ENCODE measurements at places on chromosomes 6 and 20. TPM values are rescaled to one million over a fixed set of nuclear protein-coding genes. Genes with fewer than 3 reads are reported as not detected.

DNA sequence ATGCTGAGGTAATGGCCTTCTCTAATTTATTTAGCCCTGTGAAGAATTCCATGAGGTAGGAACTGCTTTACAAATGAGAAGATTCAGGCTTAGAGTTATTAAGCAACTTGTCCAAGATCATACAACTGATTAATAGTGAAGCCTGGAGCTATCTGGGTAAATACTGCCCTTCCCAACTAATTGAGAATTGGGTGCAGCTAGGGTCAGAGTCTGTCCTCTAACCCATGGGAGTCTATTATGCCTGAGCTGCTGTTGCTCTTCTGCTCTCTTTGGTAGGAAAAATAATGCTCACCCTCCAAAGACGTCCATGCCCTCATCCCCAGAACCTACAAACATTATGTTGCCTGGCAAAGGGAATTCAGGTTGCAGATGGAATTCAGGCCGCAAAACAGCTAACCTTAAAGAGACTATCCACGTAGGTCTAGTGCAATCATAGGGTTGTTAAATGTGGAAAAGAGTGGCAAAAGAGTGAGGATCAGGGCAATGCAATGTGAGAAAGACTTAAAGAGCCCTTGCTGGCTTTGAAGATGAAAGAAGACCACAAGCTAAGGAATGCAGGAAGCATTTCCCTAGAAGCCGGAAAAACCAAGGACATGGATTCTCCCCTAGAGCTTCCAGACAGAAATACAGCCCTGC is 90.1 kb downstream of the SPTLC3 start:
- no peak for DNase-seq

ULBP1 gene
- 0.64 TPM for total RNA-seq

- peak; percentile 55 for DNase-seq
These were observed 19.5 kb upstream of the SLC22A7 start for GRCh38 chr6:43278524-43279078.

- DNase-seq = peak; percentile 78
These were observed 22.1 kb upstream of the KCNK5 start for GRCh38 chr6:39251406-39251805.

- peak; percentile 74 for DNase-seq
These were observed 203.1 kb downstream of the UBE3D start for GRCh38 chr6:82862543-82862942.

HLA-DQA1 gene
- total RNA-seq = not detected

DNA sequence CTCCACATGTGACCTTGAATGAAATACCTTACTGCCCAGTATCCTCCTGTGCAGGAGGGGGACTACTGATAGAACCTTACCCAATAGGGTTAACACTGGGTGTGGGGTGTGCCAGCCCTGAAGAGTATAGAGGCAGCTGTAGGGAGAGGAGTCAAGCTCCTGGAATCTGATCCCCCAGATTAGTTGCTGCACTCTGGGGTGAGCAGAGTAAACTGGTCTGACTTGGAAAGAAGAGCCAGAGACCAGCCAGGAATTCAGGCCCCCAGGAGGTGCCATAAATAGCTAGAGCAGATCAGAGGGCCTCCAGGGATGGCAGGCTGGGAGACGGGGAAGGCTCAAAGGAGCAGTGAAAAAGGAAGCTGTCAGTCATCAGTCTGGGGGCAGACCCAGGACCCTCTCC is 3.5 kb upstream of the APOBEC2 start:
- no peak for DNase-seq

GRCh38 chr20:33568378-33568777 is 78.5 kb downstream of the CBFA2T2 start:
- no peak for DNase-seq

PHF20 gene
- 66.9 TPM for total RNA-seq

DNA sequence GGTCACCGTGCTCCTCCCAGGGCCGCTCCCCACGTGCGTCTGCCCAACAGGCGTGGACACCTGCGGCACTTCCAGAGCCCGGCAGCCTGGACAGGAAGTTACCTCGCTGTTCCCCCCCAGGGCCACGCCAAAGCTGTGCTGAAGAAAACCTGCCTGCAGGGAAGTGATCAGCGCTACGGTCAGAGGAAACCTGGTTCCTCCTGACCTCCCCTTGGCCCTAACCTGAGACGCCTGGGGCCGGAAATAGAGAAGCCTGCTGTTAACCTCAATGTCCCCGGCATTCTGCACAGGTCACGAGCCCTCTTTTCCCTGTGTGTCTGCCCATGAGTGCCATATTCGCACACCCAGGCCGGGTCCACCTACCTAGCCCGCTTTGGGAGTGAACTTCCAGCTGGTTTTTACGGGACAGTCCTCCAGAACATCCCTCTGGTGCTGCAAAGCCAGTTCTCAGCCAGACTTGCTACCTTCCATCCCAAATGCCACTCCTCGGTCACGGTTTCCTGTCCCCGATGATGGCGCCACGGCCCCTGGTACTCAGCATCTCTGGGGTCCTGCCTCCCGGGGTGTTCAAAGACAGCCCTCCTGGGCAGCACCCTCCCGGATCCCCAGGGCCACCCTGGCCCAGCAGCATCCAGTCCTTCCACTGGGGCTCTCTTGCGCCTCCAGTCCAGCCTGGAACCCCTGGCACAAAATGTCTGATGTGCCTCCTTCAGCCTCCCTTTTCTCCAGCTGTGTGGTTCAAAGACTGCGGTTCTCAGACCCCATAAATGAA is 12.0 kb upstream of the IRF4 start:
- DNase-seq = no peak

DNA sequence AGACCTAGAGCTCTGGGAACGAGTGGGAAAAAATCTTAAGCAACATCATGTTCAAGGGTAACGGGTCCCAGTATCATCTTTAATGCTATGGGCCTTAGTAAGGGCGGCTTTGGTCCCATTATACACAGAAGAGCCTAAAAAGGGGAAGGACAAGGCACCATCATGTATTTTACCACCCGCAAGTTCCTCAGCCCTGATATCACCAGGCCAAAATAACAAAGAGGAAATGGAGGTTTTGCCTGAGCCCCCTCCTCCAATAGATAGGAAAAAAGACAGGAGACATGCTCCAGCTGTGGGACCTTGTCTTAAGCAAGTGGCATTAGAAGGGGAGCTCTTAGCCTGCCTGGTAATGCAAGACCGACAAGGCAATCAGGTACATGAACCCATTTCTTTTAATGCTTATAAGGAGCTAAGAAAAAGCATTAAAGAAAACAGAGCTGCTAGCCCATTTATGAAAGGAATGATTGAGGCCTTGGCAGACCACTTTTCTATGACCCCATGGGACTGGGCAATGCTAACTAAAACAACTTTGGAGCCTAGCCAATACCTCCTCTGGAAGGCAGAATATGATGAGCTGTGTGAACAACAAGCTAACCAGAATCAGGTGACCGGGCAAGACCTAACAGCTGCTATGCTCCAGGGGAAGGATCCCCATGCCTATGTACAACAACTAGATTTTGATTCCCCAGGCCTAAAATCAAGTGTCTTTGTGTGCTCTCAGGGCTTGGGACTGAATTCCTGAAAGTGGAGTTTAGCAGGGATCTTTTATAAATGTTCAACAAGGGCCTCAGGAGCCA is 23.2 kb downstream of the HLA-DPA1 start:
- DNase-seq = no peak

GRCh38 chr6:75135876-75136275 is 70.0 kb downstream of the COL12A1 start:
- DNase-seq = no peak

ASIP gene
- total RNA-seq = not detected

DNA sequence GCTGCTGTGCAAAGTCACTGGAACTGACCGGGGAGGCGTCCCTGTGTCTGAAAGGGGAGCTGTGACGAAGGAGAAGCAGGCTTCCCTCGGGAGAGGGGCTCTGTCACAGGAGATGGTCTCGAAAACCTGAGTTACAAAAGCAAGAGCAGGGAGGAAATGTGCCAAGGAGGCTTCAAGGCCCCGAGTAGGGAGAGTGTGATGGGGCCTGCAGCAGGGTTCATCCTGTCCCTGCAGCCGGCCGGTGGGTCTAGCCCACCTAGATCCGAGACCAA is 16.7 kb downstream of the DYNLT1 start:
- DNase-seq = no peak

BTN1A1 gene
- total RNA-seq = not detected

DNA sequence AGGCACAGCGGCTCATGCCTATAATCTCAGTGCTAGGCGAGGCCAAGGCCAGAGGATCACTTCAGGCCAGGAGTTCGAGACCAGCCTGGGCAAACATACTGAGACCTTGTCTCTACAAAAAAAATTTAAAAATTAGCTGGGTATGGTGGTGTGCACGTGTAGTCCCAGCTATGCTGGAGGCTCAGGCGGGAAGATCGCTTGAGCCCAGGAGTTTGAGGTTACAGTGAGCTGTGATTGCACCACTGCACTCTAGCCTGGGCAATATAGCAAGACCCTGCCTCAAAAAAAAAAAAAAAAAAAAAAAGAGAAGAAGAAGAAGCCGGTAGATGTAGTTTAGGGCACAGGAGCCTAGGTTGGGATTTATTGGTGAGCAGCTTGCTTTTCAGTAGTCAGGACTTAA is 20.7 kb downstream of the MTHFD1L start:
- DNase-seq = no peak

DNA sequence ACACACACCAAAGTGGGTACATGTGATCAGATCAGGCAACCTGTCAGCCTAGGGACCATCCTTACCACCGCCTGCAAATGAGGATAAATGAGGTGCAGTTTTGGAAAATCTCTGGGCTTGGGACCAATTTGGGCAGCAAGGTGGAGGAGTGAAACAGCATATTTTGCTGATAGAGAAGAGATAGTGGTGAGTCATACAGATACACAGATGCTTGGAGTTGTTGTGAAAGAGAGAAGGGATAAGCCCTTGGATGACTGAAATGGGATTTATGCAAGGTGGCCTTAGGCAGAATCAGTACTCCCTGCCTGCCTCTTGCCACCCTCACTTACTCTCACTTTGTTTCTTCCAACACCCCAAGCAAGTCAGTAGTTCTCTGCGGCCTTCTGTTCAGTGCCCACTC is 34.7 kb downstream of the BMP2 start:
- no peak for DNase-seq

DNA sequence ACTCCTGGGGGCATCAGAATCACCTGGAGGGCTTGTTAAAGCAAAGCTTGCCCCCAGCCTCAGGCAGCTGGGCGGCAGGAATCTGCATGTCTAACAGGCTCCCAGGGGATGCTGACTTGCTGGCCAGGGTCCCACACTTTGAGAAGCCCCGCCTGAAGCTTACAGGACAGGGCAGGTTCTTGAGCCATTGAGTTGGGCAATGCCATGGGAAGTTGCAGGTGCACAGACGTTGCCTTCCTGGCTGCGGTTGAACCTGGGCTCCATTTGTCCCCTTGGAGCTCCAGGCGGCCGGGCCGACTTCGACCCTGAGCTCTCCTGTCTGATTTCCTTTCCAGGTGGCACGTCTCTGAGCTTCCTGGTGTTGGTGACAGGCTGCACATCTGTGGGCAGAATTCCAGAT is 46.8 kb downstream of the SYNJ2 start:
- no peak for DNase-seq

GLP1R gene
- not detected for total RNA-seq

DNA sequence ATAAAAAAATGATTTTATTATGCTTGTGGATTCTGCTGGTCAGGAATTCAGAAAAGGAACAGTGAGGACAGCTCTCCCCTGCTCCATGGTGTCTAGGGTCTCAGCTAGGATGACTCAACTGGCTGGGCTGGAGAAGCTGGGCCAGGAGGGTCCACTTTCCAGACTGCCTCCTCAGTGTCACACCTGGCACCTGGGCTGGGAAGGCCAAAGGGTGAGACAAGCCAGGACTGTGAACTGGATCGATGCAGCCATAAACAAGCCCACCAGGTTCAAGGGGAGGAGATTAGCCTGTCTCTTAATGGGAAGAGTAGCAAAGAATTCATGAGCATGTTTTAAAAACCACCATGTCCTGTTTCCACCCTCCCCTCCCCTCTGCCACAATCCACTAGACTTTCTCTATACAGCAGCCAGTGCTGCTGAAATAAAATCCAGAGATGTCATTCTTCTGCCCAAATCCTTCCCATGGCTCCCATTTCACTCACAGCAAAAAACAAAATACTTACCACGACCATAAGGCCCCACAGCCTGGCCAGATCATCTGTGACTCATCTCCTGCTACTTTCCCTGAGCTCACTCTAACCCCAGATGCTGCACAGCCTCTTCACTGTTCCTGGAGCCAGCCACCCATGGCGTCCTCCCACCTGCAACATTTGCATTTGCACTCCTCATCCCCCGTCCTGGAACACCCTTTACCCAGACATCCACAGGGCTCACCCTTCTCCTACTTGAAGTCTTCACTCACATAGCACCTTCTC is 13.8 kb downstream of the SPTLC3 start:
- peak; percentile 41 for DNase-seq

DNA sequence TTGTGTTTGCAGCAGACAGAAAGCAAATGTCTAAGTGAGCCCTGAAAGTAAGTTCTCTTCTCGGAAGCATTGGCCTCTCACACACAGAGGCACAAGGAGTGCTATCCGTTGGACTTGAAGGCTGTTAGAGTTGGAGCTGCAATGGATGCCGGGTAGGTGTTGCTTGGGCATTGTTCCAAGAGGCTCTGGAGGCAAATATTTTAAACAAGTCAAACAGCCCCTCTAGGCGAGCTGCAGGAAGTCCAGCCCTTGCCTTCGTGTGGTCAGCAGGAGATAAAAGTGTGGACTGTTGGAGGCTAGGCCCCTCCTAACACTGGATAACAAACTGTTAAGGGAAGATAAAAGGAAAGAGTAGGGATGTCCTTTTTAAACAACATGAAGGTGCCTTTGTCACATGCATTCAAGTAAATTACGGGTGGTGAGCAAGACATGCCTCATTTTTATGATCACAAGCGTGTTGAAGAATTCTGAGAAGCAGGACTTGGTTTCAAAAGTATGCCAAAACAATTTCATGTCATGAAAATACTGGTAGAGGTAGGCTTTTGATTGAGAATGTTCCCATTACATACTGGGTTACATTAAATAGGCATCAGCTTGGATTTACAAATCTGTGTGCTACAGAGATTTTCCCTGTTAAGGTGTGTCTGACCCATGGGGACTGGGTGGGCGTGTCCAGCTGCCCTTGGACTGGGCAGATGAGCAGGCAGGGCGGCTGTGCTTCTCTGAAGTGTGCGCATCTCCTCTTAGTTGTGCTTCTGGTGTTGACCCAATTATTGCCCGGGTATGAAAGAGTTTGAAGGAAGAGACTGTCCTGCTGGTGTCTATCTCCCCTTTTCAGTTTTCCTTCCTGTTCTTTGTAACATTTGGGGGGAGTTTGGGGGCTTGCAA is 57.5 kb downstream of the RREB1 start:
- no peak for DNase-seq

RAB32 gene
- total RNA-seq = 129 TPM

DNA sequence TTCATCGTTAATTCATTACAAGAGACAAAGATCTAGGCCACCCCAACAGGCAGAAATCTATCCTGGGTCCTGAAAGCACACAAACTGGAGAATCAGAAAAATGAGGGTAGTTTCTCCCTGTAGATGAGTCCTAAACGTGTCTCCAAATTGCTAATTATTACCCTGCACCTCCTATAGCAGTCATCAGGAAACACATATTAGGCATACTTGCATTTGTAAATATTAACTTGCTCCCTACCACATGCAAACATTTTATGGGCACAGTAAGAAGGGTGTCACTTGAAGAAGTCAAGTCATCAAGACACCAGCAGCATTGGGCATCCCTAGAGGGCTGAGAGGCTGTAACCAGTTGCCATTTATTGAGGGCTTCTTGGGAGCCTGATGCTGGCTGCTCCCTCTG is 17.9 kb upstream of the SIRPB1 start:
- peak; percentile 87 for DNase-seq

- no peak for DNase-seq
These were observed 475.2 kb downstream of the PREX1 start for GRCh38 chr20:48352628-48353027.

GRCh38 chr20:54668271-54669039 is 193.1 kb downstream of the DOK5 start:
- peak; percentile 33 for DNase-seq
